Activated CD4-positive, alpha-beta T cell treated with anti-CD3 and anti-CD28 coated beads, Interleukin-2, amount 50 U/mL, for 48 hours (primary cell): ENCODE measurements at places on chromosomes 3 and 15.

DNA sequence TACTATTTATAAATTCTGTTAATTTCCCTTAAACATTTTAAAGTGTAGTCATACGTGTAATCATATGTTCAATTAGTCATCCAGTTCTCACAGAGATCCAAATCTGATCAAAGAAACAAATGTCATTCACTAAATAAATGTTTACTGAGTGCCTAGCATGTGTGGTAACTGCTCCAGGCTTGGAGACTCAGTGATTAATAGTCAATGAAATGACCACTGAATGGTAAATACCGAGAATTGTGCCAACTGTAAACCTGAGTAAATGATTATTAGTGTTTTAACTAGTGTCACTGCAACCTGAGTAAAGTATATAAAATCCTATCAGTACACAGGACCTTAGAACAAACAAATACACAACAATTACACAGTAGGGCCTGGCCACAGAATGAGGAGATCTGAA, 52.3 kb downstream of the SH3GL3 start:
- DNase-seq, result no peak

- no peak for DNase-seq
Observed at GRCh38 chr3:24222165-24222805, 272.4 kb downstream of the THRB start.

DNA sequence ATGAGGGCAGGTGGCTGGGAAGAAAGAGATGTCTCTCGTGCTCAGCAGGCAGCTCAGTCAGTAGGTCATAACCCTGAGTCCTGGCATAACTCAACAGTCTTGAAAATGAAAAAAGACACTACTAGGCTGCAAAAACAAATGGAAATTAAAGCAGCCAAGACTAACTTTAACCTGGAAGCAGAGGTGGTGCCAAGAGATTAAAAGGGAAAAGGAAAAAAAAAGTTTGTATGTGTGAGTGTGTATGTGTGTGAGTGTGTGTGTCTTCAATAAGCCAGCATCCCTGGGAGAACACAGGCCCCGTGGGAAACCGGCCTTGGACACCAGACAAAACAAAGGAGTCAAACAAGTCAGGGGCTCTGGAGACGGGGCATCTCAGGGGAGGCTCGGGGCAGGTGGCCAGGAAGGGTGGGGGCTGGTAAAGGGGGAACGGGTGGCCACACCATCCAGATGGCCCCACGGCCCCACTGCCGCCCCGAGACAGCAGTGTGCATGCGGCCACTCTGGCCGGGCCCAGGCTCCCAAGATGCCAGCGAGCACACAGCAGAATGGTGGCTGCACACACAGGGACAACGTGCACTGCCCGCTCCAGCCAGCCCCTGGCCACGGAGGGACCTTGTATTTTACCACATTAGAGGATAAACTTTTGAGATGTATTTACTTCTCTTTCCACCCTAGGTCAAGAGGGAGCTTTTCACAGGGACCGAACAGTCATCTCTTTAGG, 23.8 kb downstream of the CYFIP1 start:
- DNase-seq, result no peak

DNA sequence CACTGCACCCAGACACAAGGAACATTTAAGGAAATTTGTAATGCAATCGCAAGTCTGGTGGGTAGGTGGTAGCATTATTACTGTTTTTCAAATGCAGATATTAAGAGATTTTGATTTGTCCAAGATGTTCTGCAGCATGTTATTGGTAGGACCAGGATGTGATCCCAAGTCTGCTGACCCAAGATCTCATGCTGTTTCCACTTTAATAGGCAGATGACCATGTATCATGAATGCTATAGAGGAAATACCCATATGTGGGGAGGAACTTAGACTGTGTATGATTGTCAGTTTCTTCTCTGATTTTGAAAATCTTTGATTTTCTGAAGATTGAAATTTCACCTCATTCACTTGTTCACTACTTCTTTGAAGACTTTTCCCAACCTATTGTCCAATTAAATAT, 28.7 kb downstream of the ATP6V1A start:
- no peak for DNase-seq

DNA sequence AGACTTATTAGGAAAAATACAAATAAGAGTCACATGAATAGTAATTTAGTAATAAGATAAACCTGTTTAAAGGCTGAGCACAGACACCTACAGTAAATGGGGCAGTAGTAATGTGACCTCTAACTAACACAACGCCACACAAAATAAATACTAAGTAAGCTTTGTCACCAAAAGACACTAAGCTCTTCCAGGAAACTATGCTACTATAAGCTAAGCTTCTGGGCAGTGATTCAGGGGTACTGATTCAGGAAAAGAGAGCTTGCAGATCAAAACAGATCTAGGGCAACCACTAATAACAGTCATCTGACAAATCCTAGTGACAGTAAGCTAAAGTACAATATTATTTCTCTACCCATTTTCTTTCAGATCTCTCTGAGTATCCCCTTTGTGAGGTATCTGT, 68.8 kb downstream of the PLOD2 start:
- no peak for DNase-seq

GRCh38 chr3:72368331-72368975, 479.8 kb downstream of the SHQ1 start:
- DNase-seq, result no peak

DNA sequence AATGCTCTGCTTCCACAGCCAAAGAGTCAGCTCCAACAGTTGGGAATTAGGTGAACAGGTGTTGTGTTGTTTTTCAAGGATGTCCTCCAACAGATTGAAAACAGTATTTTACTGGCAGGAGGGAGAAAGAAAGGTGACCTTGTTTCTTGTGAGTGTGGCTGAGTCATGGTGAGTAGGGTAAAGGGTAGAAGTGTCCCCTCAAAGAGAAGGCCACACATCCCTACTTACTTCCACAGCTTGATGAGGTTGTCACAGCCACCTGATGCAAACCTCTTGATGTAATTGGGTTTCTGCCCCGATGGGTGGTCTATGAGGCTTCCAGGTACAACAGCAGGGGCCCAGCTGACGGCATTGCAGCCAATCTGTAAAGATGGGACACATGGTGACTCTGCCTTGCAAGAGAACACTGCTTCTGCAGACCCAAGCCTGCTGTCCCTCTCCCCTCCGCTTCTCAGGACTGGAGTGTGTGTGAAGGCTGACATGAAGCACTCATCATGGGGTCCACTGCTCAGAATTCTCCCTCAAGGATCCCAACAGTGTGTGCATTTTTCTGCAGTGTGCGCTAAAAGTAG, 12.7 kb upstream of the GHRL start:
- DNase-seq, result no peak

GRCh38 chr3:106120356-106120755, 251.5 kb upstream of the CBLB start:
- DNase-seq, result no peak

DNA sequence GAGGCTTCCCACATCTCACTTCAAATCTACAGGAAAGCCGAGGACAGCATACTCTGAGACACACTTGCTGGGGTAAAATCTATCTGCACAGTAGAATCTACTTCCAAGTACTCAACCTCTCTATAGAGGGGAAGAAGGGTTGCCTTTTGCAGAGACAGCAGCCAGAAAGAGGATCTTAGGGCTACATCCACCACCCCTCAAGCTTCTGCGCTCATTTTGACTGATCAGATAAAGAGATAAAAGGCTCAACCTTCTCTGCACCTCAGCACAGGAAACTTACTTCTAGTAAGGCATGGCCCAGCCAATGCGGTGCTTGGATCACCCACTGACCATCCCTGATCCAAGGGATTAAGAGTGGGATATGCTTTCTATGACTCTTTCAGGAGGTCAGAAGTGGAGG, 6.9 kb upstream of the SLC9A9 start:
- no peak for DNase-seq

DNA sequence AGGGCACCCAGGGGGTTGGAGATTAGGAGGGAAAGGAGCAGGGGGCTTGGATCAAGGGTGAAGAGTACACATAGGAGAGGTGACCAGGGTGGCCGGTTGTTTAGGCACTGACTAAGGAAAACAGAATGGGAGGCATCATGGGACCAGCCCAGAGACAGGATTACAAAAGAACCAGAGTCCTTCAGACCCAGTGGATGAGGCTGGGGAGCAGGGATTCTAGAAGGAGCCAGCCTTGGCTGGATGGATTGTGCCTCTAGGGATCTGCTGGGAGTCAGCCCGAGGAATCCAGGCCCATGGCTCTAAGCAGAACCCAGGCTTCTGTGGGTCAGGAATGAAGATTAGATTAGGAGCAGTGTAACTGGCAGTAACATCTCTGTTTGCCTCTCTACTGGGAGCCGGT, 98.6 kb downstream of the ARNT2 start:
- no peak for DNase-seq

DNA sequence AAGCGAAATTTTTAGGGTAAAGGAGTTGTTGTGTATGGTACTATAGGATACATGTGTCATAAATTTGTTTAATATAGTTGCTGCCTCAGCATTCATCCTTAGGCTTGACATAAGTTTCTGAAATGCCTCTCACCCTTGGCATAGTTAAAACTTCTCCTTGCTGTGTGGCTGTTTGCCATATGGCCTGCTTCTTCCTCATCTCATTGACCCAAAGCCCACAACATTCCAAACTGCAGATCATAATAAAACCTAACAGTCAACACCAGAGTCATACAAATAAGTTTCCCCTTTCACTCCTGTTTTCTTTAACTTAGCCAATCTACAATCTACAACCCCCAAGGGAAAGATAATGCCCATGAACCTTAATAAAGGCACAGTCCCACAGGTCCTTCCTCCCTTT, 136.6 kb downstream of the TMCC1 start:
- no peak for DNase-seq

DNA sequence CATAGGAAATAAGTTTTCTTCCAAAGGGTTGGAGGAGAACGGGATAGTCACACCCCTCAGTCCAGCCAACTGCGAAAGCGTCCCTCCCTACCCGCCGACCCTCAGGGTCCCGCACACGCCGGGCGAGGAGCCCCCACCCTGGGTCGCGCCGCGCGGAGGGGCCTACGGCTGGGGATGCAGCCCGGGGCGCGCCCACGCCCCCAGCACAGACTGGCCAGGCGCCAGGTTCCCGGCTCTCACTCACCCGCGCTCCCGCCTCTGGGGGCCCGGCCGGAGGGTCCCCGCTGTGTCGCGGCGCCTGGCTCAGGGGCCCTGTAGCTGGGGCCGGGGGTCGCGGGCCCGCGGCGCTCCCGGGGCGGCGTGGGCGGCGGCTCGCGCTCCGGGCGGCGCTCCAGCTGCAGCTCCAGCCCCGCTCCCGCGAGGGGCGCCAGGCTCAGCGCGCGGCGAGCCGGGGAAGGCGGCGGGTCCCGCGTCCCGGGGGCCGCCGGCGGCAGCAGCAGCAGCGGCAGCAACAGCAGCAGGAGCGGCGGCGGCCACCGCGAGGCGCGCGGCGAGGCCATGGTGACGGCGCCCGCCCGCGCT, 375 bp downstream of the HEG1 start:
- DNase-seq, result peak; percentile 27

DNA sequence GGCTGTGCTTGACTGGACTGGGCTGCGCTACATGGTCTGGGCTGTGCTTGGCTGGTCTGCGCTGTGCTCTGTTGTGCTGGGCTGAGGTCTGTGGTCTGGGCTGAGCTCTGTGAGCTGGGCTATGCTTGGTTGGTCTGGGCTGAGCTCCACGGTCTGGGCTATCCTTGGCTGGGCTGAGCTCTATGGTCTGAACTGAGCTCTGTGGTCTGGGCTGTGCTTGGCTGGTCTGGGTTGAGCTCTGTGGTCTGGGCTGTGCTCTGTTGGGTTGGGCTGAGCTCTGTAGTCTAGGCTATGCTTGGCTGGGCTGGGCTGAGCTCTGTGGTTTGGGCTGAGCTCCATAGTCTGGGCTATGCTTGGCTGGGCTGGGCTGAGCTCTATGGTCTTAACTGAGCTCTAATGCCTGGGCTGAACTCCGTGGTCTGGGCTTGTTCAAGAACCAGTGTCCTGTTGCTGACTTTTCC, 92.0 kb downstream of the PLXNA1 start:
- DNase-seq, result no peak

DNA sequence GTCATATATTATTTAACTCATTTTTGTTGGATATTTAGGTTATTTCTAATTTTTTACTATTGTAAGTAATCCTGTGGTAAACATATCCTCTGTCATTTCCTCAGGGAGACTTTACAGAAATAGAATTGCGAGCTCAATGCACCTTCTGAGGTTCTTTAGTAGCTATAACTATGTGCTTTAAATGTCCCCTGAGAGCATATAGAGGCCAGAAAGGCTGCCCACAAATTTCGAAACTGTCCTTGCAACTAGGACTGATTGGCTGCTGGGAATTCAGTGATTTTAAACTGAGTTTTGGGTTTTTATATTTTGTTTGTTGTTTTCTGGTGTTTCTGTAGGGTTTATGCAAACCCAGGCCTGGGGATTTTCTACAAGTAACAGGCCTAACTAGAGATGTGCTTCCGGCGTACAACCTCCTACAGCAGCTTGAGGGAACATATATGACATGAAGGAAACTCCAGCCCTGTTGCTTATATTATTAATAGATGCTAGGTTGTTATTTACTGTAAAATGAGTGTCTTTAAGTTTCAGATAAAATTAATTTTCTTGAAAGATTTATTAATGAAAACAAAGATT, 29.1 kb upstream of the P4HTM start:
- no peak for DNase-seq

GRCh38 chr15:77239882-77240608, 169.1 kb upstream of the TSPAN3 start:
- DNase-seq, result no peak

DNA sequence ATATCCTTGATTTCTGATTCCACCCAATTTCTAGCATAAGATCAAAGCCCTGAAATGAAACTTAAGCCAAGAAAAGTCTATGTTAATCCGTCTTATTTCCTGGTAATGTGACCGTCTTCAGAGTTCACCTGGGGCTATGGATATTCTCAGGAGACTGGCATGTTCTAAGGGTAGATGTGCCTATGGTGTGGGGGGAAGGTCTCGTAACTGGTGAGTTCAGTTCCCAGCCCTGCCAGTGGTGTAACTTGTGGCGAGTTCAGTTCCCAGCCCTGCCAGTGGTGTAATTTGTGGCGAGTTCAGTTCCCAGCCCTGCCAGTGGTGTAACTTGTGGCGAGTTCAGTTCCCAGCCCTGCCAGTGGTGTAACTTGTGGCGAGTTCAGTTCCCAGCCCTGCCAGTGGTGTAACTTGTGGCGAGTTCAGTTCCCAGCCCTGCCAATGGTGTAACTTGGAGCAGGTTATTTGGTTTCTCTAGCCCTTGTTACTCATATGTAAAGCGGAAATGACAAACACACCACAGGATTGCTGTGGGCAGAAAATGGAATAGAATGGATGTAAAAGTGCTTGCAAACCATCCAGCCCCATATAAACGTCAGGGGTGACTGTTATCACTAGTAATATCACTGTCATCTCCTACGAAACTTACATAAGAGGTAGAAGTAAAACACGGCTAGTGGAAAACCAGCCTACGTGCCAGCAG, 30.4 kb downstream of the SLC51A start:
- DNase-seq, result peak; percentile 10

- no peak for DNase-seq
Observed at GRCh38 chr3:160205606-160206005, 19.6 kb upstream of the C3orf80 start.

DNA sequence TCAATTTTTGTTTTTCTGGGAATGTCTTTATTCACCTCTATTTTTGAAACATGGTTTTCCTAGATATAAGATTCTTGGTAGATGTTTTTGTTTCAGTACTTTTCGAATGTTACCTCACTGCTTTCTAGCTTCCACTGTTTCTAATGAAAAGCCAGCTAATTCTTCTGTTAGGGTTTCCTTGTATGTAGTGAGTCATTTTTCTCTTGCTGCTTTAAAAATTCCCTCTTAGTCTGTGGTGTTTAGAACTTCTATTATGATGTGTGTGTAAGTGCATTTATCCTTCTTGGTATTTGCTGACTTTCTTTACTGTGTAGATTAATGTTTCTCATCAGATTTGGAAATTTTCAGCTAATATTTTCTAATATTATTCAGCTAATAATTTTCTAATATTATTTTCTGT, 151.1 kb upstream of the OSTN start:
- DNase-seq, result no peak
